ENCODE measurements at places on chromosomes 2 and 18.

- DNase-seq: no peak
These were observed 78.5 kb downstream of the PMS1 start for GRCh38 chr2:189862751-189863150.

DNA sequence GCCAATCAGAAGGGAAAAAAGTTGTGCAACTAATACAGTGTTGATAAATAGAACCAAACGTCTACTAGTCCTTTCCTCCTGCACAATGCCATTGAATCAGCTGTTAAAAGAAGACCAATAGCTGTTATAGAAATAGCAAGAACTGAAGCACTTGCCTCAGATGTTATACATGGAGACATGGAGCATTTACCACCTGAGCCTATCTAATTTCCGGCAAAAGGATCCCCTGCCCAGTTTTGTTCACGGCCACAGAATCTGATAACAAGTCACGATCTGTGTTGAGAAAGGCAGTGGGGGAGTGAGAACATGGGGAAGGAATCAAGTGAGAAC, 285.4 kb downstream of the ZEB2 start:
- no peak for DNase-seq

GRCh38 chr2:100046961-100047947, 95.1 kb downstream of the AFF3 start:
- DNase-seq: no peak

DNA sequence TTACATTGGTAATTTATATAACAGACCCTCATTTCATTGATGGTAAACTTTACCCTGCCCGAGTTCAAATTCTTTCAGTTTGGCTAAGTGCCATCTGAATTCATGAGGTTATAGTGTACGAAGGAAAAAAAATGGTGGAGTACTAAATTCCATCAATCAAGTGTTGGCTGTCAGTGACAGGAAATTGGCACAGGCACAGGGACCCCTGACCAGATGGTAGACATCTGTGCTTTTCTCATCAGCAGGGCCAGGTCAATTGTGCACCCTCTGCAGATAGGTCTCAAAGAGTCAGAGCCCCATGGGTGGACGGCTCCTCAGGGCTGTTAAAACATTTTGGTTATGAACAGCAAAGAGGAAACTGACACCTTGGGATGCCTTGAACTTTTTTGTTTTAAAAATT, 439.2 kb downstream of the SETBP1 start:
- DNase-seq: no peak

GRCh38 chr2:60569680-60570111, 16.2 kb upstream of the BCL11A start:
- DNase-seq: no peak

- no peak for DNase-seq
These were observed 75.7 kb upstream of the TFCP2L1 start for GRCh38 chr2:121360566-121361300.

DNA sequence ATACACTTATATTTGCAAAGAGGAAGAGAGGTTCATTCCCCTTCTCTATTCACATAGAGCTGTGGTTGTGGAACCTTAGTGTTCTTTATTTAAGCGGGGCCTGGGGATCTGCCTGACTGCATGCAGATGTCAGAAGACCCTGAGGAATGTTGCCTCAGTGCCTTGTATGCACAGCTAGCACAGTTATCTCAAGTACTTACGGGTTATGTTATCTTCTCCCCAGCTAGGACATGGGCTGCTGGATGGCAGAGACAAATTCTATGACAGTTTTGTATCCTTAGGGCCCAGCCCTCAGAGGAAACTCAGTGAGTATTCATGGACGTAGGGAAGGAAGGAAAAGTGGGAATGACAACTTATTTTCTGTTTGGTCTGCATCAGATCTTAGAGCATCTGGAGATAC, 37.7 kb upstream of the RTN4 start:
- DNase-seq: no peak

- no peak for DNase-seq
These were observed 99.3 kb downstream of the SPATS2L start for GRCh38 chr2:200405599-200406298.

DNA sequence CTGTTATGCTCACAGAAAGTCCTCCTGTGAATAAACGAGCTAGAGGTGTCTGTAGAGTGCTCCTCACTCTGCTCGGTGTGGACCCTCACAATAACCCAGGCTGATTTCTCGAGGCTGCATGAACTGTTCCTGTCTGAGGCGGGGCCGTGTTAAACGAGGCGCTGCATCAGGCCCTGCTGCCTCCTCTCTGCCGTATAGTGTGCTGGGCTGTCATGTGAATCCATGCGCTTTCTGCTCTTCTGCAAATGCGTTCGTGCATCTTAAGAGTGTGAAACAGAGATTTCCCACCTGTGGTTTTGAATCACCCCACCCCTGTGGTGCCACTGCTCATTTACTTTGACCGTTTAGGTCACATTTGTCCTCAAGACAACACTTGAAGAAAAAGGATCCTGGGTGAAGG, 26.2 kb downstream of the TRAF3IP1 start:
- DNase-seq: no peak

DNA sequence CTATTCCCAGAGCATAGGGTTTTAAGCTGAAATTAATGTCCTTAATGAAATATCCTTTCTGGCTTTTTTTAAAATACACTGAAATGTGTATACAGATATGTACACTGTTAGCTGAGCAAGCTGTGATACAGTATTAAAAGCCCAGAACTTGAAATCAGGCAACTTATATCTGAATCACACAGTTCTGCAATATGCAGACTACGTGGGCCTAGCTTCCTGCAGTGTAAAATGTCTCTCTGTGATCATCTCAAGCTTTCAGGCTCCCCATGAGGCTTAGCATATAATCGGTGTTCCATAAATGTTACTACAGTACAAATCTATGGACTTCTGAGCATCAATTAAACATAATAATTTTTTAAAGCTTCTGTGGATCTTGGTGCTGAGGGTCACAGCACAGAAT, 8.2 kb downstream of the FBXO15 start:
- no peak for DNase-seq

DNA sequence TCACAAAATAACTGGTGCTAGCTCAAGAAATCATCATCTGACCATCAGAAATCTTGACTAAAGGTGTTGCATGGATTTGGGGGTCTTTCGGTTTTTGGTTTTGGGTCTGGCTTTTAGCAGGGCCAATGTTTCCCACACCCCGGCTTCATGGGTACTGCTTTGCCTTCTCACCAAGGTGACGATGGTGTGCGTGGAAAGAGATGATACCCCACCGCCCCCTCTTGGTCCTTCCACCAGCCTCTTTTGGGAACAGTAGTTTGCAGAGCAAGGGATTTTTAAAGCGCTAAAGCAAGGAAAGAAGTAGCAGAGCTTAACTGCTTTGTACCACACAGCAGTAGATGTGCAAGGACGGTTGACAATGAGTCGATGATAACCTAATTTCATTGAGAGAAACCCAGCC, 42.3 kb downstream of the BOLA3 start:
- DNase-seq: no peak

DNA sequence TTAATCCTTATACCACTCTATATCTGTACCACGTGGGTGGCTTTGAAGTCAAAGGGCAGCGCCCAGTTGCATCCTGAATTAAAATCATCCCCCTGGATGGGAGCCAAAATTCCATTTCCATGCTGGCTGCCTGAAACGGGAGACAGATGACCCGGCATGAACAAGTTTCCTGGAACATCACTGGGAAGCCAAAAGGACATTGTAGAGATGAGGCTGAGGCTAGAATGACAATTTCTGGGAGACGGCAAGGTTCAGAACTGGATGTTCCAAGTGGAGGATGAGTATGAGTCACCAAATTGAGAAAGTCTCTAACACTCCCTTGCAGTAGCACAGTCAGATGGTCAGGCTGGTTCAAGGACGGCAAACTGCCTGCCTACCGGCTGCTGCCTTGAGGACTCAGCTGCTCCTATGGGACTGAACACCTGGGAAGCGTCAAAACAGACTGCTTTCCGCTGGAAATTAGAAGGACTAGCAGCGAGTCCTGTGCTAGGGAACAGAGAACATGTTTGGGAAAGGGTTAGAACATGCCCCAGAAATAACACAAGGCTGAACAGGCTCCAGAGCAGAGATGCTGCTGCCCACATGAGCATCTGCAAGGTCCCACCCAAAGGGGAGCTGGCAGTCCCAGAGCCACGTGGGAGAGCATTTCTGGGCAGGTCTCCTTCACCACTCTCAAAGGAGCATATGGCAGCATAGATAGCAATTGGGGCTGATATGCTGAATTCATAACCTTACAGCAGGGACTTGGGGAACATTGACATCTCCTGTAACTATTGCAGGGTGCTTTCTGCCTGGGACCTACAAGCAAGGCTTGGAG, 32.0 kb downstream of the YPEL5 start:
- DNase-seq: no peak

DNA sequence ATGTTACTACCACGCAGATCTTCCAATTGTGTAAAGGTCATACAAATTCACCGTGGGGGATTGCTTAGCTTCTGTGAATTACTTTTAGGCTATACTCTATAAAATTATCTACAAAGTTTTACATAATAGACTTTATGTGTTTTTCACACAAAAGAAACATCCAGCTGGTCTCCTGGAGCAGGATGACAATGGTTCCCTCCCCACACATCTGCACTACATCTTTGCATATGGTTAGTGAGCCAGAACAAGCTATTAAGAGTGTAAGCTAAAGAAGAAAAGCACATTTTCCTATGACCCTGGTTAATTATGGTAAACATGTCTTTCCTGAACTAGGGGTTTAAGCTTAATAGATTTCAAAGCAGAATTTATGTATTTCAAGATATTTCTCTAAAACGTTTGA, 295.1 kb downstream of the ASXL3 start:
- peak; percentile 84 for DNase-seq

DNA sequence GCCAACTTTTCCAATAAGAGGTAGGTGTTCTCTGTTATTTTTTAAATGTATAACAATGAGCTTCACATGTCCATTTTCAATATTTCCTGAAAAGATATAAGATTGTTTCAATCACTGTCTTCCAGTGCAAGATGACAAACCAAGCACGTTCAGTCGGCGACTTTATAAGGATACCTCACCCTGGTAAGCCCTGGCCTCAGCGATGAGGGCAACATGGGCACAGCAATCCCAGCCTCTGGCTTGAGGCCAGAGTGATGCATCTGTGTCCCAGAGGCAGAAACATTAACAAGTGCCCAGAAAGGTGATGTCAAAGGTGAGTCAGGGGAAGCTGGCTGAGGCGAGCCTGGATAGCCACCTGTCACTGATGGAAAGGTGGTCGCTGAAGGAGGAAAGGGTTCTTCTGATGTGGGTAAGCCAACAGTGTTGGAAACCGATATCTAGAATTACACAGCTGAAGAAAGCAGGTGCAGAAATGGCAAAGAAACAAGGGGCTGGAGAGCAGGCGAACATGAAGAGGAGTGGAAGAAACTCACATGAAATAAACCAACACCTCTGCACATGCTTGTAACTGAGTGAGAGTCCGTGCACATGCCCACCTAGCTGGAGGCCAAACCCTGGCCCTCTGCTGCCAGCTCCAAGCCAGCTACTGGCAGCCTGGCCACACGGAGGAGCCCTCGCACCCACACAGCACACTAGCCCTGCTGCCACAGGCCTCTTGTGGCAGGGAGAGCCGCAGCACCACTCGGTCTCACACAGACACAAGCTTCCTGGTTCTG, 65.5 kb downstream of the FBXO15 start:
- DNase-seq: peak; percentile 77

DNA sequence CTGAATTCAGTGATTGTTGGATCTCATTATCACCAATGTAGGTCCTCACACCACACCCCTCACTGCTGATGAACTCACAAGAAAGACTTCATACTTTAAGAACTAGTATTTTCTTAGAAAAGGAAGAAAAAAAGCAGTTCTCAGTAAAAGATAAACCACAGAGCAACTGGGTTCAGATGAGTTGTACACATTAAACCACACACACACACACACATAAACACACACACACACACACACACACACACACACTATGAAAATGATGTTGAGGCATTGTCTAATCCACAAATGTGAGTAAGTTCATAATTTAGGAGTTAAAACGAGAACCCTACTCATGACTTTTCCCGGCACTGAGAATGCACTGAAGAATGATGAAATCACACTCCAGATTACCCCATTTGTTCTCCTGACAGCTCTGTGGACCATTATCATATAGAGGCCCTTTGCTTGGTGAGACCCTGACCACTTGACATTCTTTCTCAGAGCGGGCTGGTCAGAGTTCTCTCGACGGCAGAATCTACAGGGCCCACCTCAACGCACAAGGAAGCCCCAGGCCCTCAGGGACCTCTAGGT, 106.2 kb downstream of the BCL2 start:
- DNase-seq: no peak

DNA sequence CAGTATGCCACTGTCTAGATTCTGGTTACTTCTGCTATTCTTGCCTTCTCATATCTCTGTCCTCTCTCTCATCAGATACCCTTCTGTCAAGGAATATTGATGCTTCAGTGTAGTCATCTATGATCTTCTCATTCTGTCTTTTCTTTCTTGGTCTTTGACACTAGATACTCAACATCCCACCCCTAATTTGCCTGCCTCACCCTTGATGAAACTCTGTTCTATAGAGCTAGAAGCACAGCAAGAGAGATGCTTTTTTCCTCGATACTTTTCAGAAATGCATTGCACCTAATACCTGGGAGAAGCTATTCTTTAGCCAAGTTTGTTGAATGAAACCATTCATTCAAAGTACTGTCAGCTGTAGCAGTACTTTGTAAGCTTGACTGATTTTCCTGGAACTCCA, 9.5 kb downstream of the SEPTIN2 start:
- no peak for DNase-seq

DNA sequence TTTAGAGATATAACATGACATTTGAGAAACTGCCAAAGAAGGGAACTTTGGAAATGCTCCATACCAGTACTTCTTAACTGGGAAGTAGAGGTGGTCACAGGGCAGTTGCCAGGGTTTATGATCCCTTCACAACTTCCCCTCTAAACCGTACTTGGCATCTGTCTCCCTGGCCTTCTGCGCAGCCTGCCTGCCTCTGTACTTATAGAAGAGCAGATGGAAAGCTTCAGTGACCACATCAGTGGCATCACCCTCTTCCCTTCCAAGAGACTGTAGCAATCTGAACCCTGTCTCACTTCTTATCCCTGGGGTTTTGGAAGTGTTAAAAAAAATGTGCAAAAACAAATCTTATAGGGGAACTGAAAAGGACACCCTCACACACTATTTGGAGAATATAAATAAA, 64.1 kb downstream of the EIF2AK3 start:
- DNase-seq: no peak

DNA sequence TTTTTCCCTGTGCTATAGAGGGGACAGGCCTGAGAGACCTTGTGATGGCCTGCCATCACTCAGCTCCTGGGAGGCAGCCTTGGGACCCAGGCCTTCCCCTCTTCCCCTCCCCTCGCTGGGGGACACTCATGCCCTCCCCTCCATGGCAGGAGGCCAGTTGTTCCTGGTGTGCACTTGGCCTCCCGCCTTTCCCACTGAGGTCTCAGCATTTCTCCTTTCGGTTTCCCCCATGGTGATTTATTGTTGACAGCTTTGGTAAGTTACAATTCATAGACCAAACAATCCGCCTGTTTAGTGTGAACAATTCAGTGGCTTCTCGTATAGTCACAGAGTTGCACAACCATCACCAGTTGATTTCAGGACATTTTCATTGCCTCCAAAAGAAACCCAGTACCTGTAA, 10.2 kb upstream of the CNDP1 start:
- no peak for DNase-seq

All from OCI-LY7 (cell line).